Osteoblast (primary cell): ENCODE measurements at places on chromosomes 5 and 9. TPM values are rescaled to one million over a fixed set of nuclear protein-coding genes. Genes with fewer than 3 reads are reported as not detected.

GRCh38 chr9:109286981-109287380 is 33.9 kb downstream of the EPB41L4B start:
- no peak for DNase-seq

DNA sequence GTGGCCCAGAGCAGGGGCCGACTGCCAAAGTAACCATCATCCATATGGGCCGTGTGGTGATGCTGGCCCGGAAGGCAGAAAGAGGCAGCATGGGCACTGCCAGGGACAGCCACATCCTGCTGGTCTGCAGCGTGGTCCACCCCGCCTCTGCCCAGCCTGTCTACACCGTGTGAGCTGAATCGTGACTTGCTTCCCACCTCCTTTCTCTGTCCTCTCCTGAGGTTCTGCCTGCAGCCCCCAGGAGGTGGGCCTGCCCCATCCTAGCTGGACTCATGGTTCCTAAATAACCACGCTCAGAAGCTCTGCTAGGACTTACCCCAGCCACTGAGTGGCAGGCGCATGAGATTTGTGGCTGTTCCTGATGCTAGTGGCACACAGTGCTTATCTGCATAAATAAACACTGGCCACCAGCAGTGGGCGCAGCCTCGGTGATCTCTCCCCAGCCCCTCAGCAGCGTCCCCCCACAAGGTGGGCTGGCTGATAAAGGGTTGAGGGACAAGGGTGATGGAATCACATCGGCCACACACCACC is 22.6 kb upstream of the SUSD3 start:
- peak; percentile 83 for DNase-seq

- no peak for DNase-seq
These were observed 924.9 kb upstream of the DMAC1 start for GRCh38 chr9:8724284-8725018.

GRCh38 chr9:34380511-34381315 is 4.0 kb upstream of the MYORG start:
- DNase-seq = peak; percentile 98

DNA sequence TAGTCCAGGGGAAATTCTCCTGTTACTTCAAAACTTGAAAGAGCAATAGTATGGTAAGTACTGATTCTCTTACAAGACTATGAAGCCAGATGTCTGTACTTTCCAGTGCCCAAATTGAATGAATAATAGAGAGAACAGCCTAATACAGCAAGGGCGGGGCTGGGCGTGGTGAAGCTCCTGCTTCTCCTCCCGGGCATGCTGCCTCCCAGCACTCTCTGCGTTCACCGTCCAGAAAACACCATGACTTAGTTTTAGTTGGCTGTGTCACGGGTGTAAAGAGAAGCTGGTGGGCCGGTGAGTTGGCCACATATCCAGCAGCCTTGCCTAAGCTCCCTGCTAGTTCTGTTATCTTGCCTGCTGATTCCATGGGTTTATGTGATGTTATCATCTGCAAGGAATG is 40.7 kb upstream of the ADAMTS2 start:
- DNase-seq = peak; percentile 31

DNA sequence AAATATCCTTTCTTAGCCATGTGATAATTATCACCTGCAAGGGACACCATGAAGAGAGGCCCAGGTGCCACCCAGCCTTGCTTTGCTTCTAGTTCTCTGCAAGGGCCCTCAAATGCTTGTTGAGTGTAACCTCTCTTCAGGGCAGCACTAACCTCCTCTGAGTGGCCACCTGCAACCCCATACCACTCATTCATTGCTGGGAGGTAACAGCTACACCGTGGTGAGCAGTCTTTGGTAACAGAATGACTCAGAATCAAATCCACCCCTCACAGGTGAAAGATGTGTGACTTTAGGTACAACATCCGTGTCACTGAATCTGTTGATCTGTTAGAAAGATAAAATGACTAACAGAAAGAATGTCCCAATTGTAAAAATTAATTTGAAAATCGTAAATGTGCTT is 365.1 kb upstream of the TRPC7 start:
- DNase-seq = peak; percentile 8

DNA sequence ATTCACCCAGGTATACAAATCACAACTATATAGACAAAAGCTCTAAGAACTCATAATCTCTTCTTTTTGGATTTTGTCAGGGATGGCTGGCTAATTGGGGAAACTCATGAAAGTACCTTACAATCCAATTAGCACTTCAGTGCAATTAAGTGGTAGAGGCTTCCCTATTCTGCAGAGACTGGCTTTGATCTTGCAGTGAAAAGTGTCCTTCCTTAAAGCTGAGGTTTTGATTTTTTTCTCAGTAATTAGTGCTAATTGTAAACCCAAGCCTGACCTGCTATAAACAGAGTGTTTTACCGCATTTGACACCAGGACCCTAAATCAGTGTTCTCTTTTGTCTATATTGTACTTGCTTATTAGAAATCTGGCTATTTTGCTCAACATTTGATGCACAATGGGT is 294.0 kb upstream of the EFNA5 start:
- no peak for DNase-seq

DNA sequence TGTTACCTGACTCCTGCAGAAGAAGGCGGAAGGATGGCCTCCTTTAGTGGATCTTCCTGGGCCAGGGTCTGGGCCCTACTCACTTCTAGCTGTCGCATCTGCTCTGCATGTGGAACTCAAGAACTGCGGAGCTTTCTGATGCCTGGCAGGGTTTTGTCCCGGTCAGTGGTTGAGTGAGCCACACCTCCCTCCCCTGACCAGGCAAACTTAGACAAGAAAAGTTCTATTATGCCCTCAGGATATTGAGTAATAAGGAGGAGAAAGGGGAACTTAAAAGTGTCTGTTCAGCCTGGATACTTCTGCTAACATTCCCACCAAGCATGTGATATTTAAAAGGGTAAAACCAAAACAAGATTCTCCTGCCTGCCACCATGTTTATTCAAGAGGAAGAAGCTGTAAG is at the start of gene FYB1:
FYB1 (minus strand) TSS at position 127 of the 400 bp plus-strand sequence. CDS start 16,603 bp downstream, outside the sequence.
- peak; percentile 56 for DNase-seq

DNA sequence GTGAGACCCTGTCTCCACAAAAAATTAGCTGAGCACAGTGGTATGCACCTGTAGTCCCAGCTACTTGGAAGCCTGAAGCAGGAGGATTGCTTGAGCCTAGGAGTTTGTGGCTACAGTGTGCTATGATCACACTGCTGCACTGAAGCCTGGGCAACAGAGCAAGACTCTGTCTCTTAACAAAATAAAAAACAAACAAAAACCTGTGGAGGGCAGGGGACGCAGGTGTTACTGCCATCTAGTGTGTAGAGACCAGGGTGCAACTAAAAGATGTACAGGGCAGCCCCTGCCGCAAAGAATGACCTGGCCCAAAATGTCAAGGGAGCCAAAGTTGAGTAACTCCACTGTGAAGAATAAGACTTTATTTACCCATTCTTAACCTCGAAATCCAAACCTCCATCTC is 27.1 kb downstream of the ASPN start:
- DNase-seq = no peak

DNA sequence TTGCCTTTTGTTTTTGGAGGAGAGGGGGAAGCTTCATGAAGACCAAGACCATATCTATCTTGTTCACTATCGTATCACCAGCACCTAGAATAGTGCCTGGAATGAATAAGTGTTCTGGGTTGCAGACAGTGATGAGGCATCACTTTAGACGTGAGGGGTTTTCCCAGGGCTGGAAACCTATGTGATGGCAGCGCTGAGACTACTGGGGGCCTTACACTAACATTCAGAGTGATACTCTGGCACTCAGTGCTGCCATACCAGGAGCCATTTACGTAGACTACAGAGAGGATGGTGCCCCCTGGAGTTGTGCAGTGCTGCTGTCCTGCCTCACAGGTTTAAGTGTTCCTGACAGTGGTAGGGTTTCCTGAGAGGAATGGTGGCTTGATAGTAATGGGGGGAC is 6.9 kb downstream of the CCL19 start:
- peak; percentile 80 for DNase-seq

GRCh38 chr5:158273035-158273434 is 414.1 kb upstream of the CLINT1 start:
- no peak for DNase-seq

- no peak for DNase-seq
These were observed 28.7 kb downstream of the DIAPH1 start for GRCh38 chr5:141590127-141590526.

DNA sequence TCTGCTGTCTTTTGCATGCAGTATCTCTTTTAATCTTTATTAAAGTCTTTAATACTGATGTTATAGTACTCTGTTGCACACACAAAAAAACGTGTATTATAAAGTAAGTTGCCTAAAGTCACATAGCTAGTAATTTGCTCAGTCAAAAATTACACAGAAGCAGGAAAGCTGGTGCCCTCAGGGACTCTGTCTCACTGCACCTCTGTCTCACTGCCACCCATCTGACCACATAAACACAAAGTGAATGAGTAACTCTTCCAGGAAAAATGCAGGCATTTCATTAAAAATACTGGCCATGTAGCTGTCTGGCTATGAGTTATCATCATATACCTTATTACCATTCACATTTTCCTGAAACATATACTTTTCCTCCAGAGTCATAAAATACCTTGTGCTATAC is 591.7 kb downstream of the CSNK1G3 start:
- DNase-seq = peak; percentile 51

GRCh38 chr5:43110606-43111170 is 10.0 kb upstream of the ZNF131 start:
- DNase-seq = no peak

DNA sequence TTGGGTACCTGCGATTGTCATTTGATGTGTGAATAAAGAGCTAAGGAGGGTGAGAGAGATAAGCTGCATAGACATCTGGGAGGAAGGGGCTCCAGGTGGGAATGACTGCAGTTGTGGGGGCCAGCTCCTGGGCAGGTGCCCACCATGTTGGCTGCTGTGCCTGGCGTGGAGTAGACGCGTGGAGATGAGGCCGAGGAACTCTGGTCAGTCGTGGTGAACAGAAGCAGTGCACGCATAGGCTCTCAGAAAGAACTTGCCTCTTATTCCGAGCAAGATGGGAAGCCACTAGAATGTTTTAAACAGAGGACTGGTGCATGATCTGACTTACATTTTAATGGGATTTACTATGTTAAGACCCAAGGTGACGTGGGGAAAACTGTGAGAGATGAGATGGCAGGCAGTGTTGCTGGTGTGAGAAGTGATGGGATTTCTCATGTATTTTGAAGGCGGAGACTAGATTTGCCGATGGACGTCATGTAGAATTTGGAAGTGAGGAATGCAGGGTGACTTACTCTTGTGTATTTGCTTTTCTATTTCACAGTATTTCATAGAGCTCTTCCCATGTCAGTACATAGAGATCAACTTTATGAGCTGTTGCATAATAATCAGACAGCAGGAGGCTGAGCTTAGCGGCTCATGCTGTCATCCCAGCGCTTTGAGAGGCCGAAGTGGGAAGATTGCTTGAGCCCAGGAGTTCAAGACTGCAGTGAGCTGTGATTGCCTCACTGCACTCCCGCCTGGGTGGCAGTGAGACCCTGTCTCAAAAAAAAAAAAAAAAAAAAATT is 71.1 kb downstream of the EHMT1 start:
- DNase-seq = peak; percentile 94

- DNase-seq = no peak
These were observed 587.7 kb upstream of the MEF2C start for GRCh38 chr5:89470658-89471057.

DNA sequence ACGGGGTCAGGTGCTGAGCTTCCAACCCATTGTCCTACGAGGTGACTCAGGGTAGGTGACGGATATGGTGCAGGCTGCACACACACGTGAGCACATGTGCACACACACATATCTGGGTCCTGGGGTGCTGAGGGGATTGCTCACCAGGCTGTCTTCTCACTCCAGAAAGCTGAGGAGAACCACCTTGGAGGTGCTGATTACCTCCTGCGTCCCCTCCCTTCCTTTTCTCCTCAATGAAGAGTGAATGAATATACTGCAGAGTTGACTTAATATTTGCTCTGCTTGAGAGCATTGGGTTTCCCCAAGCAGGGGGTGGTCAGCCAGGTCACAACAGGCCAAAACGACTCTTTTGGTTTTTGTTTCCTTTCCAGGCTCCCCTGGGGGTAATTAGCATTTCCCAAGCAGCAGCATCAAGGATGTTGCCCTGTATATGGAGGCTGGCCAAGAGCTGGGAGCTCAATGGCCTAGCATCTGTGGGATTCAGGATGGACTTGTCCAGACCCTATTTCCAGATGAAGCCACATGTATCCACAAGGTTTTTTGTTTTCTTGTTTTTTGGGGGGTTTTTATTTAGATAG is 49.7 kb downstream of the PDZD2 start:
- no peak for DNase-seq

DNA sequence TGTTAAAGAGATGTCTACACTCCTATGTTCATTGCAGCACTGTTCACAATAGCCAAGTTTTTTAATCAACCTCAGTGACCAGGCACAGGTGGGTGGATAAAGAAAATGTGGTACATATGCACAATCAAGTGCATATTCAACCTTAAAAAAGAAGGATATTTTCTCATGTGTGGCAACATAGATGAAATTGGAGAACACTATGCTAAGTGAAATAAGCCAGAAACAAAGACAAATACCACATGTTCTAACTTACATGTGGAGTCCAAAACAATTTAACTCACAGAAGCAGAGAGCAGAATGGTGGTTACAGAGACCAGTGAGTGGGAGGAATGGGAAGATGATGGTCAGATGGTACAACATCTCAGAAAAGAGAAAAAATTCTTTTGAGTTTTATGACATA is 31.8 kb downstream of the ANXA1 start:
- no peak for DNase-seq

DNA sequence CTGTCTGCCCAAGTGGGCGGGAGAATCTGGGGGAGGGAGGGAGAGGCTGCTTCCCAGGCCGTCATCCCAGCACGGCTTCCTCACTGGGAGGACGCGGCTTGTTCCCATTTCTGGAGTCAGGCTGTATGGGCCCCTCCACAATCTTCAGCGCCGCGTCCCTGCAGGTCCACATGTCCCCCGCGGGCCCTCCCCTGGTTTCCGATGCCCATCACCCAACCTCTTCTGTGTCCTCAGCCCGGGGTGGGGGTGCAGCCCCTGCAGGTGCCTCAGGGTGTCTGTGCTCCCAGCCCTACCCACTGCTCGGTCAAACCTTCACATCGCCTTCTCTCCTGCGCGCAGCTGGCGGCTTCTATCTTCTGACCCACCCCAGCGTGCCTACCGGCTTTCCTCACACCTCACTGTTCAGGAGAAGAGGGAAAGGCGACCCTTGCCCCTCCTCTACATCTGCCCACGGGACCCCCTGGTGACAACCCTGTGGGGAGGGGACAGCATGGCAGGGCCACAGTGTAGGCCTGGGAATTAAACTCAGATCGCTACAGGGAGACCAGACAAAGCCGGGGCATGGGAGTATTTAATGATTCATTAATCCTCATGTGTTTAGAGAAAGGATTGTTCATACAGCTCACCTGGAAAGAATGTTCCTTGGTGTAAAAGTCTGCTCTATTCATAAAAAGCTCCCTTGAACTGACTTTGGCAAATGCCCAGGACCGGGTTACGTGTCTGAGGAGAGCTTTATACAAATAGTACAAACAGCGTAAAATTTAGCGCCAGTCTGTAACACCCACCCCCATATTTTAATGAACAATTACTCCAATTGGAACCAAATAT is 145.1 kb downstream of the IRX1 start:
- peak; percentile 23 for DNase-seq

Gene SYNPO
- total RNA-seq = 2.7 and 4.0 TPM in 2 replicates

Gene MLANA
- total RNA-seq = under 0.01 TPM in 1 of 2 replicates, not detected in the other

Gene CDH9
- not detected in 2 replicates for total RNA-seq

Gene HEXB
- total RNA-seq = 267 and 313 TPM in 2 replicates

Gene FAM163B
- not detected in 2 replicates for total RNA-seq

Gene LIX1
- total RNA-seq = not detected in 2 replicates

Gene MARVELD2
- total RNA-seq = 7.7 and 9.4 TPM in 2 replicates

Gene LCN15
- not detected in 2 replicates for total RNA-seq

Gene PTPN3
- total RNA-seq = 2.9 TPM in 2 replicates

Gene CDKN2B
- 50.7 and 51.9 TPM in 2 replicates for total RNA-seq

Gene HSPB3
- not detected in 2 replicates for total RNA-seq

Gene CCL27
- total RNA-seq = 0.36 TPM in 1 of 2 replicates, not detected in the other

Gene ECM2
- 55.4 and 62.2 TPM in 2 replicates for total RNA-seq

Gene SLC36A2
- not detected in 2 replicates for total RNA-seq

Gene AGXT2
- total RNA-seq = not detected in 2 replicates

Gene RANBP3L
- total RNA-seq = 1.8 and 3.5 TPM in 2 replicates

Gene OR1L4
- total RNA-seq = not detected in 2 replicates
